ENCODE measurements at places on chromosomes 2 and 18.

- DNase-seq: peak; percentile 14
These were observed 39.5 kb downstream of the ADNP2 start for GRCh38 chr18:80148326-80149199.

DNA sequence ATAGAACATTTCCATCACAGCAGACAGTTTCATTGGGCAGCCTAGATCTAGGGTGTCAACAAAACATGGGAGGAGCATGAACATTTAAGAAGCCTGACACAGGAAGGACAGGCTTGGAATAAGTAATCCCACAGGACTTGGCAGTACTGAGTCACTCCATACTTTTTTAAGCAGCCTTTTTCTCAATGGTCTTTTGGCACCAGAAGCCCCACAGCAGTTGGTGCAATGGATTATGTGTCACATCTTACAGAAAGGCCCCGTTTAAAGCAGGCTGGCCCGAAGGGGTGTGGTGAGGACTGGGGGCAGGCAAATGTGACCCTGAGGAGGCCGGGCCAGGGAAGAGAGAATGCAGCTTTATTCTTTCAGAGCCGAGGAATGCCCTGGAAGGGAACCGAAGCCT lies 26.6 kb downstream of the SPTBN1 start:
- DNase-seq: no peak

DNA sequence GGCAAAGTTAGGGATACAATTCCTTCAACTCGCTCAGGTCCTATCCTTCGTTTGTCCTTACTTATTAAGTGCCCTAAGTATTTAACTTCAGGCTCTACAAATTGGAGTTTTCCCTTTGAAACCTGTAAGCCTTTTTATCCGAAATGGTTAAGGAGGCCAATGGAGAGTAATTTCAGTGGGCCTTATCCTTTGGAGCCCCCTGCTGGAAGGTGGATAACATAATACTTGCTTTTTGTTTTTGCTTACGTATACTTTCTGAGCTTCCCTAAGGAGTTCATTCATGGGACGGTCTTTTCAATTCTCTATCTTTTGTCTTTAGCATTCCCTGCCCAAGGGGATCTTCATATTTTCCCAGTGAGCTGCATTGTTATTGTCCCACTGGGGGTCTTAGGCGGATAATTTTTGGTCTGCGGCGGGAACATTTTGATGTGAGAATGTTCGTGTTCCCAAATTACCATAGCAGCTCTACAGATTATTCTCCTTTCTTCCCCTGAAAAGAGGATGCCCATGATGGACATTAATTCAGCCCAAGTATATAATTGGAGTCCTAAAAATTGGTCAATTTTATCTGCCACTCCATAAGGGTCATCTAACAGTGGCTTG lies 34.4 kb upstream of the TRAPPC8 start:
- peak; percentile 31 for DNase-seq

GRCh38 chr18:42024131-42024530 lies 69.1 kb downstream of the PIK3C3 start:
- DNase-seq: no peak

GRCh38 chr2:158735822-158736580 lies 59.1 kb upstream of the DAPL1 start:
- DNase-seq: no peak

DNA sequence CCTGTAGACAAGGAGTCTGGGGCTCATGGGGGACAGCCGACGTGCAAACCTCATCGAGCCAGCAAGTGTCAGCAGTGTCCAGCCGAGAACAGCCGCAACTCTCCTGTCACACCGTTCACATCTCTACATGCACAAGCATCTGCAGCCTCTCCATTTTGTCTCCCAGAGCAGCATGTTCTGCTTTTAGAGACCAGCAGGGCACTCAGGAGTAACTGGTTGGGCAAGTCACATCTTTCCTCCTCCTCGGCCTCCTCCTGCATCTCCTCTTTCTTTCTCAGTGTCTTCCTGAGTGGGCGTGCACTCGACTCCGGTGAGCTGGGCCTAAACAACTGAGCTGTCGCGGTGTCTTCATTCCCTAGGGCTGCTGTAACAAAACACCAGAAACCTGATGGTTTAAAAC lies 249.9 kb downstream of the SH3BP4 start:
- no peak for DNase-seq

DNA sequence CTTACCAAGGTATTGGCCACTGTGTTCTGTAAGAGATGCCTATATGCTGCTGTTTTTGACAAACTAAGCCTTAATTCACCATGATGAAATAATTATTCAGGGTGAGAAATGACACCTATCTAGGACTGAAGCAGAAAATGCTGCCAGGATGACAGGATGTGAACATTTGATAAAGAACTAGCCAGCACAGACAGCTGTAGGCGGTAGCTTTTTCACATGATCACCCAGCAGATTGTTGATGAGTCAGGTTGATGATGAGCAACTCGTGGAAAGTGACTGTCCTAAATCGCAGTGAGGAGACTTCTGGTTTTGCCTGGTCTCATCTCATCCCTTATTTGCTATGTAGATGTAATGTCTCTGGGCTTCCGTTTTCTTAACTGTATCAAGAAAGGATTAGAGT lies 144.1 kb downstream of the PRPF40A start:
- DNase-seq: peak; percentile 75

- DNase-seq: no peak
These were observed 140.7 kb upstream of the PXDN start for GRCh38 chr2:1884933-1885580.

DNA sequence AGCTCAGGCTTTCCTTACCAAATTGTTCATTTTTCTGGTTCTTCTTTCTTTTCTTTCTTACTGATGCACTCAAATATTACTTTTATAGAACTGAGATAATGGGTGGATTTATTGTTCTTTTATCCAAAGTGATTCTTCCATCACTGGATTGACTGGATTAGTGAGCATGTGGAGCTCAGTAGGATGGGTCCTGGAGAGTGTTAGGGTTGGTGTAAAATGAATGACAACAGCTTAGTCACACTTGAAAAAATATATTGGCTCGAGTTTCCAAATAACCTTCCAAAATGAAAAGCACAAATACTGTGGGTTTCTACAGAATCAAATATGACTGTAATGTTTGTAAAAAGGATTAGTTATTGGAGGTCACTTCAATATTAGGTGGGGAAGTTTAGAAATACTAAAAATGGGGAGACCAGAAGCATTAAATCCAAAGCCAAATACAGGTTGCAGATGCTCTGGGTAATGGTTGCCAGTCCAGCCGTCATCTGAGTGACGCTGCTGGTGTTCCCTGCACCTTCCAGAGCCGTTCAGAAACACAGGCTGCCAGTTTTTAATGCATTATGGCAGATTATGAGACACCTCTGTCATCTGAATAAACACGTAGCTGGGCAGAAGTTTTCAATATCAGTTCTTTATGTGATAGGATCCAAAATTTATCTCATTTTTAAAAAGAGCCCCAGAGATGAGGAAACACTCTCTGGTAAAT lies 294.8 kb upstream of the NRP2 start:
- DNase-seq: no peak

GRCh38 chr2:152071092-152071491 lies 27.8 kb downstream of the CACNB4 start:
- DNase-seq: no peak

DNA sequence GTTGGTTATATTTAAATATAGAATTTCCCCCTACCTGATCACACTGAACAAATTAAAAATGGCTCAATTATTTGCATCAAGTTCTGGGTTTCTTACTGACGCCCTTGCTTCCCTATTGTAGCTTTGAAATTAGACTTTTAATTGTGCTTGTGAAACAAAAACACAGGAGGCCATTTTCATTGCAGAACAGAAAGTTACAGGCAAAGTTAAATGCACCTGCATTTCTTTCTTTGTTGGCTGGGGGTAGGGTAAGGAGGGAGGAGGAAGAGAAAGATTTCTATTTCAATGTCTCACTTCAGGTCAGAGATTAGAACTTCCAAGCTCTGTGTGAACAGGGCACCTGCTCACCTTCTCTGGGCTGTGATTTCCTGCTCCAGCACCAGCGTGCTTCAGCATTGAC lies 199.6 kb downstream of the BCL11A start:
- no peak for DNase-seq

DNA sequence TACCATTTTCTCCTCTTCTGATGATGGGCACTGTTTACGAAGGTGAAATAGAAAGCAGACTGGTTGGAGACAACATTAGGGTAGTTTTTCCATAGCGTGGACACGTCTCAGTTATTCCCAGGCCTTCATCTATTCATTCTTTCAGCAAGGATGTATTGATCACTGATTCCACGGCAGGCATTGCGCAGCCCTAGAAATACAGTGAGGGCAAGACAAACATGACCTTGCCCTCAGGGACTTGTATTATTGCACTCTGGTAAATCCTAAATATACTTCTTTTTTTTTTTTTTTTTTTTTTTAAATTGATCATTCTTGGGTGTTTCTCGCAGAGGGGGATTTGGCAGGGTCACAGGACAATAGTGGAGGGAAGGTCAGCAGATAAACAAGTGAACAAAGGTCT lies 167.3 kb upstream of the SPRED2 start:
- DNase-seq: no peak

- DNase-seq: no peak
These were observed 58.5 kb downstream of the CLHC1 start for GRCh38 chr2:55173438-55174054.

- DNase-seq: no peak
These were observed 54.5 kb downstream of the ODC1 start for GRCh38 chr2:10393640-10393982.

Data from activated naive CD4-positive, alpha-beta T cell treated with anti-CD3 and anti-CD28 coated beads for 36 hours (primary cell).